ENCODE measurements at places on chromosomes 4 and X.

GRCh38 chr4:54091637-54092404 lies 8.1 kb upstream of the GSX2 start:
- no peak for DNase-seq

DNA sequence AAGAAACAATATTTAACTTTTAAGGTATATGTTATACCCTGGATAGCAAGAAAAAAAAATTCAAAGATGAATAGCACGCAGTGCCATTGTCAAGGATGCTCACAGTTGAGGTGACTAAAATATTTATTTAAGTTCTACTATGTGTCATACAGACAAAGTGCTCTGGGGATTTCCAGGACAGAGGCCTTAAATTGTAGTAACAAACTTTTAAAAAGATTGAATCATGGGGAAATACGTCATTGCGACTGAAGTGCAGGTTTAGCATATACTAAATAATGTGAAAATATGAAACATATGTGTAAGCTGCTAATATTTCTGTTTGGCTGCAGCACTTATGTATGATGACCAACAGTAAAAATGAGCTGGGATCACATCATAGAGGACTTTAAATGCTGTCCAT lies 748.0 kb upstream of the PCDH7 start:
- no peak for DNase-seq

- DNase-seq = no peak
These were observed 3.1 kb downstream of the SCML1 start for GRCh38 chrX:17740137-17741122.

DNA sequence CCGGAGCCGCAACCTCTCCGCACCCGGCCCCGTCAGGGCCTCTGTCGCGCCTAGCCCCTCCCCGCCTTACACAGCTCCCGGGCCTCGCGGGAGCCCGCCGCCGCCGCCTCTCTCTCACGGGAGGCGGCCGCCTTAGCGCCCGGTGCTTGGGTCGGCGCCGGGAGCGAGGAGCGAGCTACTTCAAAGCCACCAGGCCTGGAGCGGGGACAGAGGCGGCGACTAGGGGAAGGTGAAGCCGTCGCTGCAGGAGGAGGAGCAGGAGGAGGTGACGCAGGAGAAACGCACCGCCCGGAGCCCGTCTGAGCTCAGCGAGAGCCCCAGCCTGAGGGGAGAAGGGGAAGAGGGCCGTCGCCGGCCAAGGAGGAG lies 250 bp downstream of the USP9X start:
- no peak for DNase-seq

GRCh38 chr4:147813109-147813773 lies 81.4 kb downstream of the ARHGAP10 start:
- no peak for DNase-seq

DNA sequence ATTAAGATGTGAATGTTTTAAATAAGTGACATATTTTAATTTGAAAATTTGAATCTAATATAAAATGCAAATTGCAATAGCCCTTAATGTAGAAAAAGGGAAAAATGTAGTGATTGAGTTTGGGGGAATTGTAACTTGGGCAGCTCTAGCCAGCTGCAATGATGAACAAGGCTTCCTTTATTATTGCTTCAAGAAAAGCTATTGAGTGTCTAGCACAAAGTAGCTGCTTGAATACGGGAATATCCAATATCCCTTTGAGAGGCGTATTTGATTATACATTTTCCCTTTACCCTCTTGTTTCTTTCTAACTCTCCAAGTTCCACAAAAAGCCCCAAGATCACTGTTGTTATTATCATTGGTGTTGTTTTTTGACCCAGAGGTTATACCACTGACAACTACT lies 21.8 kb downstream of the IL1RAPL1 start:
- no peak for DNase-seq

GRCh38 chr4:109011241-109012026 lies 248.6 kb upstream of the ETNPPL start:
- DNase-seq = no peak

GRCh38 chr4:165906272-165906671 lies 33.2 kb downstream of the TLL1 start:
- DNase-seq = no peak

- no peak for DNase-seq
These were observed 80.8 kb downstream of the CCSER1 start for GRCh38 chr4:90207887-90208454.

DNA sequence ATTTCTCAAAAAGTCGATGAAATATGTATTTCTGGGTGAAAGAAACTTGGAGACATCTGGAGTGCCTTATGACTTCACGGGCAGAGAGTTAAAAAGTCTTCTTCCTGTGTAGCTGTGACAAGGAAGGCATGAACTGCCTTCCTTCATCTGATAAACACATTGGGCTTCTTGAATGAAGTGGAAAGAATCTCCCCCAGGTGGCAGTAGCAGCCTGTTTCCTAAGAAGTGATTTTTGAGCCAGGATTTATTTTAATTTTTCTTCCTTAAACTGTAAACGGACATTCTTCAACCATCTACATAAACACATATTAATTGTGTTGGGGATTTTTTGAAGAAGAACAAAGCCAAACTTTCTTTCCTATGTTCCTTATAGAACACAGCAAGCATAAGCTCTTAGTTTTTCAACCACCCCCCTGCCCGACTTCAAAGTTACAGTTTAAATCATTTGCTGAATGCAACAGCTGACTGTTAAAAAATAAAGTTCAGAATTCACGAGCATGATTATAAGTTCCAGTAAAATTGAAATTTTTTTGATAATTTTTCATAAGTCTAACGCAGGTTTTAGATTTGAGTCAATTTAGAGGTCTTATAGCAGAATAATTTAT lies 980 bp upstream of the GIMD1 start:
- peak; percentile 75 for DNase-seq

DNA sequence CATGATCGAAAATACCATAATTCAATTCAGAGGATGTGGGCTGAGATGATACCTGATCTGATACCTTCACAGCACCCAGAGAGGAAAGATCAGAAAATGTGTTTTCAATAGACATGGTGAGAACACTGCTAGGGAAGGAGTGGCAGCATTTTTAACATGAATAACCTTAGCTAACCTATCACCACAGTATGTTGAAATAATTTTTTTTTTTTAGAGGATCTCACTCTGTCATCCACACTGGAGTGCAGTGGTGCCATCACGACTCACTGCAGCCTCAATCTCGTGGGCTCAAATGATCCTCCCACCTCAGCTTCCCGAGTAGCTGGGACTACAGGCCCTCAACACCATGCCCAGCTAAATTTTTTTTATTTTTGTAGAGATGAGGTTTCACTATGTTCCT lies 90.5 kb upstream of the RAPGEF2 start:
- DNase-seq = no peak

- DNase-seq = no peak
These were observed 11.3 kb downstream of the BLOC1S4 start for GRCh38 chr4:6727081-6727942.

DNA sequence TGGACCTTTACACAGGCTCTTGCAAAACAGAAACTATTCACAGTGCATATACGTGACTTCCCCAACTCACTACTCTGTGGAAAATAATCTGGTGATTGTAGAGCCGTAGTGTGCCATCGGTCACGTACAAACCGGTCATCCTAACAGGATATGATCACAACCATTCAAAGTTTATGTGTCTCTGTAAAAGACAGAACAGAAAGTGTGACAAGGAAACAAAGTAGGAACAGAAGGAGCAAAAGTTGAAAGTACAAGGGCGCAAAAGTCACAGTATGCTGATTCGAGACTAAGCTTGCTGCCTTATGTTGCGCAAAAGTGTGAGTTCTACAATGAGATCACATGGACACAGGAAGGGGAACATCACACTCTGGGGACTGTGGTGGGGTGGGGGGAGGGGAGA lies 18.6 kb downstream of the MEPE start:
- DNase-seq = no peak

GRCh38 chr4:43564107-43564506 lies 671.6 kb downstream of the GRXCR1 start:
- DNase-seq = no peak
